CD4-positive, alpha-beta T cell treated with Interleukin-15 for 4 hours (primary cell): ENCODE measurements at places on chromosomes 12 and 14.

GRCh38 chr12:69894800-69895383 is 69.9 kb downstream of the MYRFL start:
- DNase-seq, result no peak

DNA sequence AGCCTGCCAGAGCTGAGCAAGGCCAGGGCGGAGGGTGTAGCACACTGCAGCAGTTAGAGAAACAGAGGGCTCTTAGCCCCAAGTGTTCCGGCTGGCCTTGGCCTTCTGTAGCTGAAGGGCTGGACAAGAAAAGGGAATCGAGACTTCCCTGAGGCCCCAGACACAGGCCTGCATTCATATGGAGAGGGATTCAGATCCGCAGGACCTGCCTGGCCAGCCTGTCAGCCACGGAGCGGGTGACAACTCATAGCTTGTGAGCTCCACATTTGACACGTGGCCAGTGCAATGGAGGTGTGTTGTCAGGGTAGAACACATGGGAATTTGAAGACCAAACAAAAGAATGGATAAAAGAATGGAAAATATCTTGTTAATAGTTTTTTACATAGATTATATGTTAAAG is 182.2 kb upstream of the GSC start:
- DNase-seq, result no peak

GRCh38 chr14:91067186-91067585 is 6.7 kb upstream of the RPS6KA5 start:
- peak; percentile 58 for DNase-seq

DNA sequence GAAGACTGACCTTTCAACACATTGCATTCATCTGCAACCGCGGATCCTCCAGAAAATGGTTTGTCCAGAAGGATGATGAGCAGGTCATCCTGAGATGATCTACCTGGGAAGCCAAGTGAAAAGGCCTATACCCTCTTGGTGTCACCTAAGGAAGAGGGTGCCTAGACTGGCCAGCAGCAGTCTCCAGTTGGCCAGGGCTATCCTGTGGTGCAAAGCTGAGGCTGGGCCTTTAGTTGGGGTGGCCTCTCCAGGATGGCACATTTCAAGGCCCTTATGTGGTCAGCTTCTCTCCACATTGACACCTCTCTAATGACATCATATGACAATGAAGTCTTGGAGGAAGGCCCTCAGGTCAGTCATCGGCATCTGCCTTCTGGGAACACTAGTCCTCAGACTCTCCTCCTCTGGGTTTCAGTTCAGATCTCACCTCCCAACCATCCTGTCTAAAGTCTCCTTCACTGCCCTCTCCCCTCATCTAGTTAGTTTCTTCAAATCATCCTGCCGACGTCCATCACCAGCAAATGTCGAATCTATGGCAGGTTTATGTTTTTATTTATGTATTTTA is 3.3 kb upstream of the SLC22A17 start:
- DNase-seq, result no peak

DNA sequence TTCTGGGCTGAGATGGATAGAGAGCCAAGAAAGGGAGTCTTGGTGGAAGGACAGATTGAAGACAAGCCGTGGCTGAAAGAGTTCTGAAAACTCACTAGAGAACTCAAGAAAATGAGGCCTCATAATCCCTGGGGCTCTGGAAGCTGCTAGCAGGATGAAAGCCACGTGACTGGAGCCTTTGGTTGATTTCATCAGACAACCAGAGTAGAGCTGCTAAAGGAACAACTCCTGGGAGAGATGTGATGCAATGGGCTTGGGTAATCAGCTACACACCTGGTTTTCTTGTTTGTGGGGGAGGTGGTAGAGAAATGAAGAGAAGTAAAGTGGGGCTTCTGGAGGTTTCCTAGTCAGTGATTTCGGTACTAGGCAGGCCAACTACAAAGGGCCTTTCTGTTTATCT is 13.4 kb downstream of the CSRNP2 start:
- no peak for DNase-seq

DNA sequence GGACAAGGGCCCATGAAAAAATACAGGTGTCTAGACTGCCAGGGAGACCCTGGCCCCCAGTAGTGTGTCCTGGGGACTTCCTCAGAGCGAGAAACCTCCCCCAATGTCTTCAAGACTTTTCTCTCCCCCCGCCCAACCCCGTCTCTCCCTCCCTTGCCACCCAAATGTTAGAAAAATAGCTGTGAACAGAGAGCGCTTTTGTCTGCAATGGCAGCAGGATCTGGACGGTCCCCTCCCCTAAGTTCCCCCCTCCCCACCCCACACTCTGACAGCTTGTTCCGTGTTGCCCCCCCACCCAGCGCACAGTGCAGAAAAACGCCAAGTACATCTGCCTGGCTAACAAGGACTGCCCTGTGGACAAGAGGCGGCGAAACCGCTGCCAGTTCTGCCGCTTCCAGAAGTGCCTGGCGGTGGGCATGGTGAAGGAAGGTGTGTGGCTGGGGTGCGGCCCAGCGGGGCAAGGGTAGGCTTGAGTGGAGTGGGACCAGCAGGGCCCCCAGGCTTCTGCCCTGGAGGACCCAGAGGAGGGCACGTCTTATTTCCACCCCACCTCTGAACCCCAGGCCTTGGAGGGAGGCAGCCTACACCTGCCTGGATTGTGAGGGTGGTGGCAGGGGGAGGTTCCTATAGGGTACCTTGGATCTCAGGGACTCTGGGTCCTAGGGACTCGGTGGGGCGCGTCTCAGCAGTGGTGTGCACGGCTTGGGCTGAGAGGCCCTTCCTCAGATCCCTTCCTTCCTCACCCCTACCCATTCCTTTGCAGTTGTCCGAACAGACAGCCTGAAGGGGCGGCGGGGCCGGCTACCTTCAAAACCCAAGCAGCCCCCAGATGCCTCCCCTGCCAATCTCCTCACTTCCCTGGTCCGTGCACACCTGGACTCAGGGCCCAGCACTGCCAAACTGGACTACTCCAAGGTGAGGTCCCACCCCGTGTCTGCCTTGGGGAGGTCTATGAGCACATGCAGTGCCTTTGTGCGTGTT is 4.8 kb downstream of the NR4A1 start:
- no peak for DNase-seq

- no peak for DNase-seq
Observed at GRCh38 chr14:94120667-94121340, 8.6 kb downstream of the IFI27L2 start.

DNA sequence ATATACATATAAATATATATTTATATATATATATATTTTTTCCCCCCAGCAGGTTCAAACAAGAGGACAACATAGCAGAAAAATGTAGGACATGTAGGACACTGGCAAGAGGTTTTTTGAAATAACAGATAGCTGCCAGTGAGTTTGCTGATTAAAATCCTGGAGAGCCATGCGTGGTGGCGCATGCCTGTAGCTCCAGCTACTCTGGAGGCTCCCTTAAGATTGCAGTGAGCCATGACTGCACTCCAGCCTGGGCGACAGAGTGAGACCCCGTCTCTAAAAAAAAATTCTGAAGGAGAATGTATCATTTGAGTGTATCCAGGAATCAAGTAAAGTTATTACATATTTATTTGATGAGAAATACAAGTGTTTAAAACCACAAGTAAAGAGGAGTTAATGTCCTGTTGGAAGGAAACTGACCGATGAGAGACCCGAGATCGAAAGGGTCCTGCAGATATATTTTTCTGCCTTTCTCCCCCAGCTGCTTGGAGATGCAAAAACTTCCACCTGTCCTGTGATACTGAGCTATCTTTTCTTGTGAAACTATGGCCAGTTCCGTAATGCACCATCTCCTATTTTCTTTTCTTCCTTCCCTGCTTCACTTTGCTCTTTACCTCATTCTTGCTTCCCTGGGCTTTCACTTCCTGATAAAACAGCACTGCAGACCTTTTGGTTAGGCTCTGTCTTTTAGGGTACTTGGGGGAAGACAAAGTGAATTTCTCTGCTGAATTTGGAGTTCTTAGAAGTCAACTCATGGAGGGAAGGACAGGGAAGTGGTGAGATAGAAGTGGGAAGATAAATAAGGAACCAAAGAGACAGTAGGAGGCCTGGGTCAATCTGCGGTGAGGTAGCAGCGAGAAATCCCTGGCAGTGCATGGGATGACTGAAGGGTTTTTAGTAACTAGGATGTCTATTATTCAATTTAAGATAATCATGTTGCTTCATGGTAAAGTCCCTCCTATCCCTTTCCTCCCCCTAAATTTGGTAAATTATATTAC is 41.2 kb upstream of the SLC2A13 start:
- no peak for DNase-seq

GRCh38 chr14:92160619-92161018 is 38.9 kb downstream of the CPSF2 start:
- no peak for DNase-seq

DNA sequence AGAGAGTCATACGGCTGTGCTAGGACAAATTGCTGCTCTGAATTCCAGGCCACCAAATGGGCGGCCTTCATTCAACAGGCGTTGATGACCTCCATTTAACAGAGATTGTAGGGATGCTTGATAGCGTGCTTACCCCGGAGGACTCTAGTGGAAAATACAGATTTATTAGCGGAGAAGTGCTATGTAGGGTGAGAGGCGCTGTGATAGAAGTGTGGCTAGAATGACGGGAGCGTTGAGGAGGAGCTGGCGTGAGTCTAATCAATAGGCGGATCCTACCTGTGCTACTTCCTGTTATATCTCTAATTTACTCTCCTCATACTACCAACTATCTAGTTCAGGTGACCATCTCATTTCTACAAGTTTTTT is 668 bp downstream of the MRPS35 start:
- DNase-seq, result peak; percentile 4
